Fibroblast of pulmonary artery (primary cell): ENCODE measurements at places on chromosomes 7 and 10.

DNA sequence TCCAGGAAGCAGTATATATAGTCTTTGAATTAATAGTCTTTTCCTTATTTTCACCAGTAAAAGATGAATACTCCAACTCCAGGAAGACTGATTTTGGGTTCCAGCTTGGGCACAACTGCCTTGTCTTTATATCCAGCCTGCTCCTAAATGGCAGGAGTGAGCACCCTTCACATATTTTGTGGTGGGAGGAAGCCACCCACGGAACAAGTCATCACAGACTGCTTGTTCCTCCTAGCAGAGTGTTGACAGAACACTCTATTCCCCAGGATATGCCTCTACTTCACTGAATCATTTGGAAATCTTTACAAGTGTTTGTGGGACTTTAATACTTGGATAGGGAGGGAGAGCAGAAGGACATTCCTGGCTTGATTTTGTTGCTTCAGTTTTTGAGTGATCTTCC, 31.7 kb downstream of the ITPRID1 start:
- DNase-seq: no peak

GRCh38 chr10:71302874-71303568, 16.0 kb upstream of the SLC29A3 start:
- DNase-seq: peak; percentile 68

GRCh38 chr7:95321720-95322119, 2.6 kb downstream of the PON1 start:
- no peak for DNase-seq

GRCh38 chr7:138876326-138876725, 78.3 kb upstream of the ATP6V0A4 start:
- no peak for DNase-seq

GRCh38 chr10:12844811-12845483, 156.6 kb downstream of the CCDC3 start:
- peak; percentile 91 for DNase-seq

DNA sequence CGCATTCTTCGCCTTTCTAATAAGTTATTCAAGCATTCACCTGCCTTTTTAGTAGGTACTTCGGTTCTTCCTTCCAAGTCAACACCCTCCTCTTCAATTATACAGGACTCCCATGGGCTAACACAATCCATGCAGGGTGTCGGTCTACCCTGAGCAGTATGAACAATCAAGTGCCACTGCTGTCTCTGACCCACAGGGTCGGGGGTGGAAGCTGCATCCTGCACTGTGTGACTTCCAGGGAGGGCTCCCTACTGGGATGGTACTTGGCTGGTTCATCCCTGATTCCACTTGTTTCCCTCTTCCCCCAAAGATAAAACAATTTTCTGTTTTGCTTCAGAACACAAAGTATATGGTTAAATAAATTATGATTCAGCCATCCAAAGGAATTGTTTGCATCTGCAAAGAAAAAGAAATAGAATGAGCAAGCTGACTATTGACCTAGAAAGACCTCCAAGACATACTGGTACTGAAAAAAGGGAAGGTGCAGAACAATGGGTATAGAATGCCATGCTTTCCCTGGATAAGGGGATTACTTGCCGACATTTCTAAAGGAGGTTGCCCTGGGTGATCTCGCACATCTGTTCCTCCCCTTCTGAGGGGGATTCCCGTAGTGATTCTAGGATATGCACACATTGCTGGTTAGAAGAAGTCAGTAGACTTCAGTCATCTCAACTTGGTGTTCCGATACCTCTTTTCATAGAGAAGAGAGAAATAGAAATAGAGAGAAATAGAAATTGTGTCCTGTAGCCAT, 89.1 kb upstream of the AGR3 start:
- no peak for DNase-seq

GRCh38 chr7:95330961-95331337, 6.6 kb upstream of the PON1 start:
- DNase-seq: no peak

DNA sequence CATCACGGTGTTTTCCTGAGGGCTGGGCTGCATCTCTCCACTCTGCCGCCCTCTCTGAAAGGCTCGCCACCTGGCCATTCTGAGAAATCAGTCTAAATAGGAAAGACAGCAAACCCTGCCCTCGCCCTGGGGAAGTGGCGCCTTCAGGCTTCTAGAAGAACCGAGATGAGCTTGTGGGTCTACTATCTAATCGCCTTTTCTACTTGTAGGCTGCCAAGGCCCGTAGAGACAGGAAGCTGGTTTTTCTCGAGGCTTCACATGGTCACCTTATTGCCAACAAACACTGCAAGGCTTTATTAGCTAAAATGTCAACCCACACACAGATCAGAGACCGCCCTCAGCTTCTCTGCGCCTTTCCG, 21.4 kb downstream of the LAT2 start:
- DNase-seq: no peak

DNA sequence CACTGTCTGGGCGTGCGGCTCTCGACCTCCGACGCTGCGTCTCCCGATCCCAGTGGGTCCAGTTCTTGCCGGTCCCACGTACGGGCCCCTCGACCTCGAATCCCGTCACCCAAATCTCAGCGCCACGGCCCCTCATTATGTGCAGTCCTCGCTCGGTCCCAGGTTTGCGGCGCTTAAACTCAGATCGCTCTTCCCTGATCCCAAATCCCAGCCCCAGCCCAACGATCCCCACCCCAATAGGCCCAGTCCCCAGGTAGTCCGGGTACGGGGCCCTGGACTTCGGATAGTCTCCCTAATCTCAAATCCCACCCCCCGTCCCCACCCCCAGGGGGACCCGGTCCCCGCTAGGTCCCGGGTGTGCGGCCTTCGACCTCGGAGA, 666 bp downstream of the HNRNPF start:
- DNase-seq: no peak

DNA sequence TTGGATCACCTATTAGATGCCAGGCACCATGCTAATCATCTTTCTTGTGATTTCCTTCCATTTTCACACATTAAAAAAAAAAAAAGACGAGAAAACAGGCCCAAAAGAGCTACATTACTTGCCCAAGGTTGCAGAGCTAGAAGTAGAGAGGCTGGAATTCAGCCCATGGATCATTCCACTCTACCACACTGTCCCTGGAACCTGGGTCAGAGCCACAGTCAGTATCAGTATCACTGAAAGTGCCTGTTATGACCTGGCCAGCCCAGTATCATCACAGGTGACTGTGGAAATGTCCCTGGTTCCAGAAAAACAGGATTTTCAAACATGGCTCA, 3.3 kb upstream of the FLNC start:
- DNase-seq: no peak

DNA sequence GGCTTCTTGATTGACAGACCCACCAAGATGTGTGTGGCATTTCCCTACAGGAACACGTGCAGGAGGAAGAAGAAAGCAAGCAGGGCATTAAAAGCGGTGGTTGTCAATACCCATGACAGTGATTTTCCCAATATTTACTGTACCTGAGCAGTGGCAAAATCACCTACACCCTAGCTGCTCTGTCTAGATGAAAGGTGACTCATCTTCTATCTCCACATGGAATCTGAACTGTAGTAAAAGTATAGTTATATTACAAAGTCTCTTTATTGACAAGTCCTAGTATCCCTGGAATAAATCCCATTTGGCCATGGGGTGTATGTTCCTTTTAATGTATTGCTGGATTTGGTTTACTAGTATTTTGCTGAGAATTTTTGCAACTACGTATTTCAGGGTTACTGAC, 458.8 kb upstream of the SORCS1 start:
- DNase-seq: no peak

GRCh38 chr10:113820507-113820906, 33.4 kb downstream of the DCLRE1A start:
- no peak for DNase-seq

DNA sequence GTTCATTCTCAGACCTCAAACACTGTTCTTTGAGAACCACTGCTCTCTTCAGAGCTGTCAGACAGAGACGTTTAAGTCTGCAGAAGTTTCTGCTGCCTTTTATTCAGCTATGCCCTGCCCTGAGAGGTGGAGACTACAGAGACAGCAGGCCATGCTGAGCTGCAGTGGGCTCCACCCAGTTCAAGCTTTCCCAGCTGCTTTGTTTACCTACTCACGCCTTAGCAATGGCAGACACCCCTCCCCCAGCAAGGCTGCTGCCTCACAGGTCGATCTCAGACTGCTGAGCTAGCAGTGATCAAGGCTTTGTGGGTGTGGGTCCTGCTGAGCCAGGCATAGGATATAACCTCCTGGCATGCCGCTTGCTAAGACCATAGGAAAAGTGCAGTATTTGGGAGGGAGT, 80.5 kb upstream of the CYP2C9 start:
- DNase-seq: no peak

DNA sequence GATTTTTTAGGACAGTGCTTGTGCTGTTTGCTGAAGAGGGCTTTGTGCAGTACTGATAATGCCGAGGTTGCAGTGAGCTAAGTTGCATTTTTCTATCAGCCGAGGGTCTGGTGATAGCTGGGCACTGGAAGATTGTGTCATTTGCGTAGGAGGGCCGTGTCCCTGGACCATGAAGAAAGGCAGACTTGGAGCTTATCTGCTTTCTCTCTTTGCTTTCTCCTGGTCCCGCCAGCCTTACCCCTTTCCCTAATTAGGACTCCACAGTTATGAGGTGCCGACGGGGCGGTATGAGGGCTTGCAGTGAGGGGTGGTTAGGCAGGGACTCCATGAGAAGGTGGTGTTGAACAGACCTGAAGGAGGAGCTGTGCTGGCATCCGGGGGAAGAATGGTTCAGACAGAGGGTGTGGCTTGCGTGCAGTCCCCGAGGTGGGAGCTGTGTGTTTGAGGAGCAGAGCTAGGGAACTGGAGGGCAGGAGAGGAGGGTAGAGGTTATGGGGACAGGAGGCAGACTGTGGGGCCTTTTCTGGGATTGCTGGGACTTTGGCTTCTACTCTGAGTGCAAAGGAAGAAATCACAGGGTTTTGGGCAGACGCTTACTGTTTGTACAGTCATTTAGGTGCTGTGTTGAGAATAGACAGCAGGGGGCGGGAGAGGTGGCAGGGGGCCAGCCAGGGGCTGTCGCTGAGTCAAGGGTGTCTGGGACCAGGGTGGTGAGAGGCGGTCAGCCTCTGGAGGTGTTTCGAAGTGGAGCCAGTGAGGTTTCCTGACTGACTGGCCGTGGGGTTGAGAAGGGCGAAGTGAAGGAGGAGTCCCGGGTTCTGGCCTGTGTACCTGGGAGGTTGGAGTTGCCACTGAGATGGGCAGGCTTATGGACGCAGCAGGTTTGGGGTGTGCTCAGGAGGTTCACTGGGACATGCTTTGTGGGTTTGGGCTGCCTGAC, 43.4 kb downstream of the PRF1 start:
- DNase-seq: peak; percentile 58

DNA sequence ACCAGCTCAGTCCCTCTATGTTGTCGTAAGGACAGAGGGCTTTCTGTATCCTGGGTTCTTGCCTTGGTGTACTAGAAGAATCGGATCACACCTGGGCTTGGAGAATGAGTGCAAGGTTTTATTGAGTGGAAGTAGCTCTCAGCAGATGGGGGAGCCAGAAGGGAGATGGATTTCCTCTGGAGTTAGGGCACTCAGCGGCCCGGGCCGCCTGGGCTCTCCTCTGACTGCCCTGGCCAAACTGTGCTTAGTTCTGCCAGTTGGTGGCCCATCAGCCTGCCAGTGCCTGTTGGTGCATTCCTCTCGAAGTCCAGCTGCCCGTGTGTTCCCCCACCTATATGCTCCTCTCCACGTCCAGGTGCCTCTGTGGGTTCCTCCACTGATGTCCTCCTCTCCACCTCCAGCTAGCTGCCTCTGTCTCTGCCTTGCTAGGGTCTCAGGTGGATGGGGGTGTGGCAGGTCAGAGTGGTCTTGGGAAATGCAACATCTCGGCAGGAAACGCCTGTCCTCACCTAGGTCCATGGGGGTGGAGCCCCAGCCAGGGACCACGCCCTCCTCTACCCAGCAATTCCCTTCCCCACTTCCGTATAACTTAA, 148.6 kb downstream of the PPP1R3A start:
- no peak for DNase-seq

GRCh38 chr10:44939691-44940401, 19.8 kb upstream of the RASSF4 start:
- DNase-seq: peak; percentile 15
